ENCODE measurements at places on chromosomes 4 and X.

- DNase-seq, result no peak
Measured at GRCh38 chr4:151518359-151518758, 109.4 kb downstream of the FHIP1A start.

DNA sequence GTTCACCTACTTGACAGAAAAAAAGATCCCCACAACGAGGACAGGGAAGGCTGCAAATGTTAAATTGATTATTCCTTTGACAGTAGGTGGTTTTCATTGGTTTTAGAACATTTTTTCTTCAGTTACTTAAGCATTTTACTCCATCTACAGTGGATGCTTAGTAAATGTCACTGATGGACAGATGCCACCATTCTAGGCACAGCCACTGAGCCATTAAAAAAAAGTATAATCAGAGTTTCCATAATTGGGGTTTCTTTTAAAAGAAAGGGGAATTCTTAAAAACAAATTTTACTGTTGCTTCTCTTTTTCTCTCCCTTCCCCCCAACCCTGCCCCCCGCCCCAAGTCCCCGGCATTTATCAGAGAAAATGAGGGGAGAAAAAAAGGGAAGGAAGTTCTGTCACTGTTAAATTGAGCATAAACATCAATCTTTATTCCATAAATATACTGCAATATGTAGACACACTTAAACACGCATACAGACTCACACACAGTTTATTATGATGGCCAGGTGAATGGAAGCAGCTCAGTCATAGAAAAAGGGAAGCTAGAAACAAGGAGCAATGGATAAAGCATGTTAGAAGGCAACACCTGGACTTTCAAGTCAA is 79.7 kb upstream of the PRPS2 start:
- no peak for DNase-seq

DNA sequence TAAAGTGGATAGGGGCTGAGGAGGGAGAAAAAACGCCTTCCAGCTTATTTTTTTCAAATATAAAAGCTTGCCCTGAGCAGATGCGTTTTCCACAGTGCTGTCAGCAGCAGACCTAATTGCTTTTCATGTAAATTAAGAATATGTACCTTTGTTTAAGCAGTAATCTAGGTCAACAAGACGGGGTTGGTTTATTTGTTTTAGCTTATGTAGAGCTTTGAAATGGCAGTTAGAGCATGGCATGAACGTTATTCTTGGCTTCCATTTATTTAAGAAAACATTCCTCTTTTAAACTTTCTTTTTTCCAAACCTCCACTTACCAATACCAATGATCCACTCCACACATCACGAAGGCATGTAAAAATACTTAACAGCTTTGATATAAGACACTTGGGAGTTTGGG is 220.3 kb upstream of the TENM3 start:
- no peak for DNase-seq

GRCh38 chr4:75708218-75708691 is 16.1 kb upstream of the USO1 start:
- DNase-seq, result peak; percentile 34

DNA sequence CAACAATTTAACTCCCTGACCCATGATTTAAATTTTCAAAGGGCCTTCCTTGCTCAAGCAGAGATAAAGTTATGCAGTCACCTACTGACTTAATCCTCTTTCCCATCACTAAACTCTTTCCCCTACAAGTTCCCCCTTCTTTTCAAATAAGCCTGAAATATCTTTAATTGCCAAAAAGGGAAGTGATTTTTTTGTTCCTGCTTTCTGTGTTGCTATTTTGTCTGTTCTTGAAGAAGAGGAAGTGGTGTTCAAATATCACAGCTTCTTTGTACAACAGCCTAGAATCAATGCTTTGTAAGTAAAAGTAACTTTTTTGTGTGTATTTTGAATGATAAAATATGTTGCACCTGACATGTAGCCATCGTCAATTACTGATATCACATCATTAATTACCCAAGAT is 595.9 kb downstream of the CENPC start:
- no peak for DNase-seq

- DNase-seq, result no peak
Measured at GRCh38 chrX:49117581-49117980, 6.0 kb downstream of the GPKOW start.

Data from activated T-cell treated with anti-CD3 and anti-CD28 coated beads, Interleukin-2, amount 50 U/mL, for 48 hours (primary cell).